ENCODE measurements at places on chromosomes 3 and 15.

DNA sequence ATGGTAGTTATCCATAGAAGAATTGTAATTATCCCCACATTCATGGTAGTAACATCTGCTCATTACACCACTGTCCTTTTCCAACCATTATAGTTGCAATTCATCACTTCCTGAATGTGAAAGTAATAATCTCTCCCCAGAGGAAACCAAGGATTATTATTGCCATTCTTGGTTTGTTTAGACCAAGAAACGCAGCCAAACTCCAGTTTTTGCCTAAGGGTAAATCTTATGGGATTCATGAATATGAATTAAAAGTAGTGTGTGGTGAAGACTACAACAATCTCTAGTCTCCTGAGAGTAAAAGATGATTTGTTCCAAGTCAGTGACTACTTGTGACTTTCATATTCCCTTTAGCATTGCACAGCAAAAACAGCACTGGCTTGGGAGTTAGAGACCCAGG, 45.7 kb upstream of the ABI3BP start:
- no peak for DNase-seq

DNA sequence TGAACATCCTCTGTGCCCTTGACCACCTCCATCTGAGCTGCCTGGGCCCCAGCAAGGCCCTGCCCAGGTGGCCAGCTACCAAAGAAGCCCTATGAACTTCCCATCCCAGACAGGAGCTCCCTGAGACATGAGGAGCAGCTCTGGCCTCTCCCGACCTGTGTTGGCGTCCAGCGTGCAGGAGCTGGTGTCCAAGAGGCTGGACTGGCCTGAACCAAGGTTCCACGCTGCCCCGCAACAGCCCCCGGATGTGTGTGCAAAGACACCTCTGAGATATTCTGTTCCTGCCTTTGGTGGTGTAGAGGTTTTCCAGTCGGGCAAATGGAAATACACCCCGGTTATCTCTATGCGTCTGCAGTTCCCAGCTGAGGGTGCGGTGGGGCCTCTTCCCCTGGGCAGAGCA, 42.1 kb downstream of the WNT7A start:
- DNase-seq = no peak

GRCh38 chr15:63877713-63878271, 44.0 kb upstream of the HERC1 start:
- no peak for DNase-seq

DNA sequence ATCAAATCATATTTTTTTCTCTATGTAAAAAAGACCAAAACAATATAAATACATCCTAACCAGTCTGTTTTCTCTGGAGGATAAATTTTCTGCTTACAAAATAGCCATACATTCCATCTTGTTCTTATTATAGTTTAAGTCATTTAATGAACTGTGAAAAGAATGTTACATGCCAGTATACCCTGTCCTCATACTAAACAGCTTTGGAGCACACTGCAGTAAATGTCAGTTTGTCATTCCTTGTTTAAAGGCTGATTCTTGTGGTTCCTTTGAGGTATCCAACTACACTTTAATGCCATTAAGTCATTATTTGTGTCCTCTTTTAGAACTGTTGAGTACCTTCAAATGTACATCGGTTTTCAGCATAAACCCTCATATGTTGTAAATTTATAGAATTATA, 52.7 kb upstream of the DCBLD2 start:
- DNase-seq = no peak

DNA sequence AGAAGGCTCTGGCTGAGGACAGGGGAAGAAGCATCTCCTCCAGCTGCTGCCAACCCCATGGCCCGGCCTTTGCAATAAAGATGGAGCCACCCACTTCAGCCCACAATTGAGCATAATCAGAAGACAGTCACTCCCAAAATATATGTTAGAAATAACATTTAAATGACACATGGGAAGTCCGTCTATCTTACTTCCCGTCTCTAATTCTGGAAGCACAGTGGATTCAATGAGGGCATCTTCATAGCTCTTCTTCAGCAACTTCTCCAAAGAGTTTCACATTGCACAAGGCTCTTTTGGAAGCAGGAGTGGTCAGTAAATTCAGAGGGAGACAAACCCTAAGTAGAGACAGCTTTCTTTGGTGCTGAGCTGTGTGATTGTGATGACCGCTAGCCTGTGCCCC, 67.0 kb upstream of the SEC61A1 start:
- no peak for DNase-seq

GRCh38 chr15:56798639-56799038, 65.3 kb upstream of the ZNF280D start:
- no peak for DNase-seq

DNA sequence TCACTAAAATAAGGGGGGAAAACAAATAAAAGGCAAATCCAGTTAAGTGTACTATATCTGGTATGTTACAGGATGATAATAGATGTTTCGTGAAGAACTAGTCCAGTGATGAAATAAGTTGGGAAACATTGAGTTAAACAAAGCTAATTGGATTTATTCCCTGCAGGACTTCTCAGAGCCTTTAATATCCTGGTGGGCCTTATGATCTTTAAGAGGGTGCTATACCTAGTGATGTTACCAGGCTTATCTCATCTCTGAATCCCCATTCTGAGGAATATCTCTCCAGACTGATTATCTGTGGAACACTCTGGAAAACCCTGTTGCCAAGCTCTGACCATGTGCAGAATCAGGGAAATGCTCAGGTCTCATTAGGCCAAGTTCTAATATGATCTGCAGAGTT, 54.8 kb upstream of the POMGNT2 start:
- no peak for DNase-seq

DNA sequence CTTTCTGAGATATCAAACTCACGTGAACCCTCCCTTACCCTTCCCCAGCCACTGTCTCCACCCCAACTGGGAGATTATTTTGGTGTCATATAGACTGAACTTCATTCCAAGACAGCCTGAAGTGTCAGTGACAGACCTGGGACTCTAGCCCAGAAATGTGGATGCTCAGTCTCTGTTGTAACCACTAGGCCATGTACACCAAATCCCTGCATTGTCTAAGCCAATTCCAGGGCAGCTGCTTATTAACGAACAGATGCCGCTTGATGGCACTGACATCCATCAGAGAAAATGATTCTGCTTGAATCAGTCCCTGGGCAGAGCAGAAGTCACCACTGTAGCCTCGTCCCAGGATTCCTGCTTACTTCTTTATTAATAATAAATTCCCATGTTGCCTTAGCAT, 305.5 kb downstream of the GRM7 start:
- DNase-seq = no peak

DNA sequence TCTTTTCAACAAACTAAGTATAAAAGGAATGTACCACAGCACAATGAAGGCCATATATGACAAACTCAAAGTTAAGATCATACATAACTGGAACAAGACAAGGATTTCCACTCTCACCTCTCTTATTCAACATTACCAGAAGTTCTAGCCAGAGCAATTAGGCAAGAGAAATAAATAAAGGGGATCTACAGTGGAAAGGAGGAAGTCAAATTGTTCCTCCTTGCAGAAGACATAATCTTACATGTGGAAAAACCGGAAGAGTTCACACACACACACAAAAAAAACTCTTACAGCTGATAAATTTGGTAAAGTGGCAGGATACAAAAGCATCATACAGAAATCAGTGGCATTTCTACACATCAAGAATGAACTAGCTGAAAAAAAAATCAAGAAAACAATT, 277.9 kb downstream of the MCTP2 start:
- DNase-seq = no peak

- DNase-seq = no peak
These were observed 167.0 kb upstream of the ANKRD28 start for GRCh38 chr3:15964605-15965442.

- no peak for DNase-seq
These were observed 38.8 kb downstream of the ADAM10 start for GRCh38 chr15:58710701-58711100.

- DNase-seq = no peak
These were observed 102.0 kb downstream of the CMSS1 start for GRCh38 chr3:99919694-99920093.

GRCh38 chr3:160012108-160012507, 23.5 kb downstream of the IL12A start:
- no peak for DNase-seq

- DNase-seq = no peak
These were observed 404.2 kb upstream of the RARB start for GRCh38 chr3:25023876-25024275.
